ENCODE measurements at places on chromosomes 5 and 9. TPM values are rescaled to one million over a fixed set of nuclear protein-coding genes. Genes with fewer than 3 reads are reported as not detected.

GKAP1 gene
- 2.8 TPM for total RNA-seq

- peaks cover 23% of the 10 kb centered on the region for H3K4me1 ChIP-seq
- H3K27me3 ChIP-seq: peaks cover 9% of the 10 kb centered on the region
- H3K4me3 ChIP-seq: peak overlapping the region; percentile 85
- DNase-seq: no peak
- H3K36me3 ChIP-seq: peaks cover 45% of the 10 kb centered on the region
- peak overlapping the region; percentile 75 for H3K27ac ChIP-seq
Measured at GRCh38 chr5:127518319-127518621, 830 bp downstream of the PRRC1 start.

SLC45A2 gene
- total RNA-seq: not detected

OMD gene
- total RNA-seq: not detected

- H3K27me3 ChIP-seq: no peaks in the 10 kb centered on the region
- no peak overlapping the region for H3K27ac ChIP-seq
- no peak for DNase-seq
- no peaks in the 10 kb centered on the region for H3K36me3 ChIP-seq
Measured at GRCh38 chr5:93378073-93378472, 202.9 kb downstream of the NR2F1-AS1 start.

DNA sequence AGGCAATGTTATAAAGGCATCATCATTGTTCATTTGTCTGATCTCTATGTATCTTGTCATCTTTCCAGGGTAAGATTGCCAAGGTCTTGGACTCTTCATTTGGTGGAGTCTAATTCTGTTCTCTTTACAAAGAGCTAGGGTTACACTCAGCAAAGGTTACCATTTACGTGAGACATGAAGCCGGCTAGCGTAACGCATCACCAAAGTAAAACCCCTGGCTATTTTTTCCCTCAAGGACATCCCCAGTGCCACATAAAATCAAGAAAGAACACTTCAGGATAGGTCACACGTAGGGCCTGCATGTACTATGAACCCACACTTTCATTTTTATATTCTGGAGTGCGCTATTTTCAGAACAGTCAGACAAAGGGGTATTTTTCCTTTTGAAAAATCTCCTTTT, 20.0 kb upstream of the MYOT start:
- DNase-seq: no peak
- no peak overlapping the region for H3K27ac ChIP-seq
- H3K4me3 ChIP-seq: no peak overlapping the region
- H3K4me1 ChIP-seq: no peaks in the 10 kb centered on the region
- H3K36me3 ChIP-seq: no peaks in the 10 kb centered on the region

CENPK gene
- 78.0 TPM for total RNA-seq

DNA sequence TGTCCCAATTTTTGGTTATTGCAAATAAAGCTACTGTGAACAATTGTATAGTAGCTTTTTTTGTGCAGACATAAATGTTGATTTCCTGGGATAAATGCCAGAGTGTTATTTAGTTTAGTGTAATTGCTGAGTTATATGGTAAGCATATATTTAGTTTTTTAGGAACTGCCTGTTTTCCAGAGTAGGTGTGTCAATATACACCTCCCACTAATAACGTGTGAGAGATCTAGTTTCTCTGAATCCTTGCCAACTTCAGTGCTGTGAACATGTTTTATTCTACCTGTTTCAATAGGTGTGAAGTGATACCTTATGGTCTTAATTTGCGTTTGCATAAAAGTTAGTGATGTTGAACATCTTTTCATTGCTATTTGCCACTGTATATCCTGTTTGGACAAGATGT, 9.1 kb upstream of the OR2S2 start:
- peaks cover 56% of the 10 kb centered on the region for H3K27me3 ChIP-seq
- DNase-seq: no peak
- no peak overlapping the region for H3K4me3 ChIP-seq
- peaks cover 3% of the 10 kb centered on the region for H3K4me1 ChIP-seq
- H3K36me3 ChIP-seq: no peaks in the 10 kb centered on the region
- H3K27ac ChIP-seq: no peak overlapping the region

DNA sequence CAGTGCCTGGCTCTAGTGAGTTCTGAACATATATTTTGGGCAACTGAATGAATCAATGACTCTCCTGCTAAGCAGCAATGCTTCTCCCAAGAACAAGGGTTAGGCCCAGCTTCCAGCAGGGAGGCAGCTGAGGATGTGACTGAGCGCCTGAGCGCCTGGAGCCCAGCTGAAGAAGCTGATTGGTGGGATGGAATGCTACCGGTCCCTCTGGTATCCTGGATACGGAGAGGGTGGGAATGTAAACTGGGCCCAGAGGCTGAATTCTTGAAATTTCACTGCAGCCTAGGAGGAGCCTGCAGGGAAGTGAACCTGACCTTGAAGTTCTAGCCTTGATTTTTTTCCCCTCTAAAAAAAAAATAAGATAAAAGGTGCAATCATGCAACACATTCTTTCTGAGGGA, 43.2 kb downstream of the WWC1 start:
- H3K4me3 ChIP-seq: no peak overlapping the region
- H3K27me3 ChIP-seq: peaks cover 13% of the 10 kb centered on the region
- no peaks in the 10 kb centered on the region for H3K4me1 ChIP-seq
- no peaks in the 10 kb centered on the region for H3K36me3 ChIP-seq
- no peak for DNase-seq

DNA sequence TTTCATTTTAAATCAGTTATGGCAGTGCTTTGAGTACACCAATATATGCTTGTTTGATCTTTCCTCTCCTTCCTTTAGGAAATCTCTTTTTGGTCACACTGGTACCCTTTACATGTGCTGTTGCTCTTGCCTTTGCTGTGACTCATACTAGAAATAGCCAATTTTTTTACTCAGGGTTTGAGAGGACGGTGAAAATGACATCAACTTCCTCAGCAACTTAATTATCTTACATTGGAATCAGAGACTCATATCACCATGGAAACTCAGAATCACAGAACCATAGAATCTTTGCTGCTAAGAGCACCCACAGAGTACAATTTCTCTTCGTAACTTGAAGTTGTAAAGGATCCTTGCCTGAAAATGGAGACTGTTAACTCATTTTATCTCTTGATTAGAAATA, 13.8 kb upstream of the ZNF300 start:
- H3K36me3 ChIP-seq: no peaks in the 10 kb centered on the region
- no peaks in the 10 kb centered on the region for H3K4me1 ChIP-seq
- no peaks in the 10 kb centered on the region for H3K27me3 ChIP-seq
- H3K27ac ChIP-seq: no peak overlapping the region
